ENCODE measurements at places on chromosomes 12 and 14.
A peak's percentile ranks its signal among the peaks of the same experiment; 100 is the strongest.

GRCh38 chr12:71661977-71662530 is 1.6 kb downstream of the ZFC3H1 start:
- DNase-seq: no peak

GRCh38 chr12:53224061-53224896 is 7.7 kb downstream of the RARG start:
- DNase-seq: no peak

DNA sequence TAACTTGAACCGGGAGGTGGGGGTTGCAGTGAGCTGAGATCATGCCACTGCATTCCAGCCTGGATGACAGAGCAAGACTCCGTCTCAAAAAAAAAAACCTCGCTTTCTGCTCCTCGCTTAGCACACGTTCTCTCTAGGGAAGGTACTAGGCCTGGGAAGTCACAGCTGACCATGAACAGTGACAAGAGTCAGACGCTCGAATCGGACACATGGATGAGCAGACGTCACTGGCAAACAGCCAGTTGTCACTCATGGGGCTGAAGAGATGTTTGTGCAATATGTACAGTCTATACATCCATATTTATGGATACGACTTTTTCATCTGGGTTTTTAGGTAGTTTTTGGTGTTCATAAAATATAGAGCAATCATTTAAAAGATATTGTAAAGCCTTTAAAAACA is 19.4 kb downstream of the TCHP start:
- DNase-seq: no peak

- no peak for DNase-seq
Observed at GRCh38 chr12:46675736-46676135, 150.1 kb downstream of the SLC38A4 start.

DNA sequence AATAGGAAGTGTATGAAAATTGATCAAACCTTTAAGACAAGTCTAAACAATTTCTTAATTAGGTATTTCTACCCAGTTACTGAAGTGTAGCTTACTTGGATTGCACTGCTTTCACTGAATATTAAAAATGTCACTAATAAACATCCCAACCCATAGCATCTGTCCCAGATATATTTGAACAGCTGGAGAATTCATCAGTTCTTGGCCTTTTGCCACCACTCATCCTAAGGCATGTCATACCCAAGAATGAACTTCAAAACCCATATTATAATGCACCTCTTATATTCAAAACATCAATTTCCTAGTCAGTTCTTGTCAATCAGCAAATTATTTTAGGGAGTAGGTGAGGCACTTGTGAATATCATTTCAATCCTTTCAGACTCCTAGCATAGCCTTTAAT is 392.3 kb downstream of the PAWR start:
- DNase-seq: no peak

- DNase-seq: no peak
Observed at GRCh38 chr12:75965661-75966060, 65.9 kb downstream of the PHLDA1 start.

GRCh38 chr14:36505892-36506731 is 13.9 kb downstream of the NKX2-1 start:
- DNase-seq: no peak

GRCh38 chr12:109768901-109769670 is 55.5 kb downstream of the FAM222A start:
- DNase-seq: no peak

DNA sequence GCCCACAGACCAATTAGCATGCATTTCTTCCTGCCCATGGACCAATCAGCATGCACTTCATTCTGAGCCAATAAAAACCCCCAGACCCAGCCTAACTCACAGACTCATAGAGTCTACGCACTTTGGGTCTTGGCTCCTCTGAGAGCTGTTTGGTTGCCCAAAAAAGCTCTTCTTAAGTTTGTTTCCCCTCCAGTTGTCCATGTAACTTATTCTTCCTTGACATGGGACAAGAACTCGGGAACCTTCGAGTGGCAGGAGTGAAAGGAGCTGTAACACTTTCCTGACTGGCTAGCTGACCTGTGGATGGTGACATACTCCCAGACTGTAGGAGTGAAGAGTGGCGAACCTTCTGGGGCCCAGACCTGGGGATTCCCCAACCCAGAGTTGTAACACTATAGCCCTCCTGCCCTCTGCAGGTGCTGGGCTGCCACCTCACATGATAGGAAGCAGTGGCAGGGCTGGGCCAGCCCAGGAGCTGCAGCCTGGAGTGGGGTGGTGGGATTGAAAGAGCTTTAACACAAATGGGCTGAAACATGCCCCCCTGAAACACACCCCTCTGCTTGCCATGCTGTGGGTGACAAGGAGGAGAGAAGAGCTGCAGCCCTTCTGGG is 4.4 kb upstream of the BTBD7 start:
- DNase-seq: no peak

DNA sequence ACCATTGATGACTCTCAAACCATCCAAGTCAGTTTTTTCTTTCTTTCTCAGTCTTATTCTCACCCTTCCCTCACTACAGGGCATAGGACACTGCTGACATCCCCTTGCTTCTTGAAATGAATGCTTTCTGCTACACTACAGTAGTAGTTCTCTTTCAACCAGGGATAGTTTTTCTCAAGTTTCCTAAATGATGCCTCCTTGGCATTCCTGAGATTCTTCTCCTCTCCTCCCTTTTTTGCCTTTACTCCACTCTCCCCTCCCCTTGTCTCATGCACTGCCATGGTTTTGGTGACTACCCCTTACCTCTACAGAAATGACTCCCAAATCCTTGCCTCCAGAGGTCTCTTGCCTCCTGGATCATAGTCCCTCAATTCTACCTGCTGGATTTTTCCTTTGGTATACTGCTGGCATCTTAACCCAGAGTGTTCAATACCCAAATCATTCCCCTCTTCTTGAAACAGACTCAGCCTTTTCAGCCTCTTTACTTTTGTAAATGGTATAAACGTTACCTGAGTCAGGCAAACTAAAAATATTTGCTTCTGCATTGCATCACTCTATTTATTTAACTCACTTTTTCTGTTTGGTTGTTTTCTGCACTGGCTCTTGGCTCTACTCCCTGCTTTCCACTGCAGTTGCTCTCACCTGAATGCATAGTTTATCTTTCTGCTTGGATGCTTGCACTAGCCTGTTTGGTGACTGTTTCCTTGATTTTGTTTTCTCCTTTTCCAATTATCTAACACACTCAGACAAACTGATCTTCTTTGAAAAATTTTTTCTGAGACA is 211.6 kb upstream of the IGF1 start:
- DNase-seq: no peak

- DNase-seq: no peak
Observed at GRCh38 chr12:62930546-62931425, 4.2 kb downstream of the PPM1H start.

DNA sequence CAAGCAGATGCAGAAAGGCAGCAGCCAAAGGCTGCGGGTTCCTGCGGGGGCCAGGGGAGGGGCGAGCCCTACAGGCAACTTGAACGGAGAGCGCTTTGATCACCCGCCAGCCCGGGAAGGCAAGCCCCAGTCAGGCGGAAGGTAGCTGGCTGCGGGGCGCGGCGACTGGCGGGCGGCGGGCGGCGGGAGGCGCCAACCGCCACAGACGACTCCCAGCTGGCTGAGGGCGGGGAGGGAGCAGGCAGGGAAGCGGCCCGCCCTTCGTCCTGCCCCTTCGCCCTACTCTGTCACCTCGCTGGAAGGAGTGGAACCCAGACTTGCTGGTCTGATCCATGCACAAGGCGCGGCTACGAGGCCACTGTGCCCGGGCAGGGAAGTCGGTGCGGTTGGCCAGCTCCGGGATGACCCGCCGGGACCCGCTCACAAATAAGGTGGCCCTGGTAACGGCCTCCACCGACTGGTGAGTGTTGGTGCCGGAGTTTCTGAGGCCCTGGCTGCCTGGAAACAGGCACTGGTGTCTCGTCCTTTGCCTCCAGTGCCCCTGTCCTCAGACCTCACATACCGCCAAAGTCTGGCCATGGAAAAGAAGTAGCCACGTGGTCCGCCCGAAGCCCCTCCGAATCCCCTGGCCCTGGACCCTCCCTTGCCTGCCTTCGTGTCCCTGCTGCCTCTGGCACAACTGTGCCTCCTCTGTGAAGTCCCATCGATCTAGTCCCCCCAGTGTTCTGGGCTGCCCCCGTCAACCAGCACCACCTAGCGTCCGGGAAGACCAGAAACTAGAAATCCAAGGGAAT is 15.4 kb upstream of the CARMIL3 start:
- peak; percentile 37 for DNase-seq

GRCh38 chr12:78088391-78088832 is 257.7 kb downstream of the NAV3 start:
- DNase-seq: no peak

DNA sequence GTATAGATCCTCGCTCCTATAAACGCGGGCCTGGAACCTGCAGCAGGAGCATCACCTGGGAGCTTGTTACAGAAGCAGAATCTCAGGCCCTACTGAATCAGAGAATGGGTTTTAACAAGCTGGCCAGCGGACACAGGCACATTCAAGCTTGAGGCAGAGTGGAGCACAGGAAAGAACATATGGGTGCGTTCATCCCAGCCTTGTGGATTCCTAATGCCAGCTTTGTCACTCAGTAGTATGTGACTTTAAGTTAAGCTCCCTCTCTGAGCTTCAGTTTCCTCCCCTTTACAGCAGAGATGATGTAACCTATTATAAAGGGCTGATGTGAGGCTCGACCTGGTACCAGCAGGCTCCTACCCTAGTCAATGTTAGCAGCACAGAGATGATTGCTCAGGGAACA is 204.9 kb downstream of the ZFP36L1 start:
- no peak for DNase-seq
